Fibroblast of pulmonary artery (primary cell): ENCODE measurements at places on chromosomes 7 and 10.

DNA sequence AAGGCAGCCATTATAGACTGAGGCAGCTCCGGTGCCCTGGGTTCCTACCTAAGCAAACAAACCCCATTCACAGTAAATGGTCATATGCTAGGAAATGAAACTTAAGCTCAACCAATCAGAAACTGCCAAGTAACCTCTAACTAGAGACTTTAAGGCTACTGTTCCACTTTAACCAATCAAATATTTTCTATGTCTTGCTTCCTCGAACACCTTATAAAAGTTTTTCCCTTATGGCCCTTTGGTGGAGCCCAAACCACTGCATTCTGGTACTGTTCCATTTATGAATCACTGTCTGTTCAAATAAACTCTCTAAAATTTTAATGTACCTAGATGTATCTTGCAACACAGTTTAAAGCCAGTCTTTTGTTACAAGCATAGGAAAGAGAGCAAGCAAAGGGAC is 361.1 kb downstream of the HGF start:
- DNase-seq, result no peak

GRCh38 chr10:75852851-75853484 is 421.5 kb downstream of the LRMDA start:
- DNase-seq, result peak; percentile 6

DNA sequence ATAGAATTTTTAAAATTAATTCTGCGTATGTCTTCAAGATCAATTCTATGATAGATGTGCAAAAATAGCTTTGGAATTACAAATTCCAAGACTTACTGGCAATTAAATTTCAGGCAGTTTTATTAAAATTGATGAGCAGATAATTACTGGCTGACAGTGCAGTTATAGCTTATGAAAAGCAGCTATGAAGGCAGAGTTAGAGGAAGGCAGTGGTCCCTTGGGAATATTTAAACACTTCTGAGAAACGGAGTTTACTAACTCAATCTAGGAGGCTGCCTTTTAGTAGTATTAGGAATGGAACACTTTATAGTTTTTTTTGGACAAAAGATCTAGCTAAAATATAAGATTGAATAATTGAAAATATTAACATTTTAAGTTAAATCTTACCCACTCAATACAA is 70.8 kb downstream of the CFTR start:
- DNase-seq, result no peak

GRCh38 chr7:88344956-88345832 is 38.5 kb upstream of the STEAP4 start:
- peak; percentile 30 for DNase-seq

DNA sequence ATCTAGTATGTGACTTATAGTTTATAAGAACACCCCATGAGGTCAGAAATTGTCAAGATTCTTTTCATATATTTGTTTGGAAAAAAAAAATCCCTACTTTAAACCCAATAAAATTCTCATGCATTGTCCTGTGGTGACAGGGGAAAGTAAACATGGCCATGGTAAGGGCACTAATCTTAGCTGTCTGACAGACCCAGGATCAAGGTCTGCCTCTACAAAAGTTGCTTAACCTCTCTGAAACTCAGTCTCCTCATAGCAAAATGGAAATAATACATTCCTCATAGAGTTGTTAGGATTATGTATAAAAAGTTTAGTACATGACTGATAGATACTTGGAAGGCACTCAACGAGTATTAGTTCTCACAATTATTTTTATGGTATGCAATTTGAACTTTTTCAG is 22.3 kb upstream of the AKAP9 start:
- DNase-seq, result no peak

- DNase-seq, result peak; percentile 17
Measured at GRCh38 chr7:30321089-30321881, 36.9 kb downstream of the ZNRF2 start.

DNA sequence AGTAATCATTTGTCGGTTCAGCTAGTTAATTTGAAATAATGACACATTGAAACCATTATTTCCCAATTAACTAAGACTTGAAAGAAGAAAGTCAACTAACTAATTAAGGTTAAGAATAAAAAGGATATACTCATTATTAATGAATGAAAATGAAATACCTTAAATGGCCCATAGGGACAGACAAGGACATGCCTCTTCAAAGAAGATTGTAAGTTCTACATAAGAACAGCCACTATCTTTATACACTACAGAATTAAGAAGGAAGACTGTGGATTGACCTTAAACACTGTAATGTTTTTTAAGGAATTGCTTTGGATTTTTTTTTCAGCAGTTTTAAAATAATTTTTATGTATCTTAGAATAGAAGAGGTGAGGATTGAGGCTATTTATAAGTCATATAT is 60.7 kb downstream of the CSTF2T start:
- no peak for DNase-seq

DNA sequence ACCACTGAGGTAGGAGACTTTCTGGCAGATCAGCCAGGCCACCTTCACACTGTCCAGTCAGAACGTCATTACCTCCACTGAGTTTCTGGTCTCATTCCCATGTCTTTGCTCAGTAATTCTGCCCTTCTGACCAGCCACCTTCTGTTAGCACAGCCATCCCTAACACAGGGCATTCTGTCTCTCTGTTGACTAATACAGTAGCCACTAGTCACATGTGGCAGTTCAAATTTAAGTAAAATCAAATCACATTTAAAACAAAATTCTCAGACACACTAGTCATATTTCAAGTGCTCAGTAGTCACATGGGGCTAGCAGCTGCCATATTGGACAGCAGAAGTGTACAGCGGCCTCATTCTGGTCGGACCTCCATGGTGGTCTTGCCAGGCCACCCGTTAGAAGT is 7.4 kb downstream of the CPSF4 start:
- no peak for DNase-seq

- DNase-seq, result peak; percentile 78
Measured at GRCh38 chr10:63164166-63164623, 31.1 kb downstream of the NRBF2 start.

- peak; percentile 35 for DNase-seq
Measured at GRCh38 chr7:26958834-26959233, 94.4 kb upstream of the SKAP2 start.

GRCh38 chr7:156795415-156795814 is 97.6 kb downstream of the LMBR1 start:
- DNase-seq, result no peak

GRCh38 chr7:158109364-158110033 is 478.1 kb downstream of the PTPRN2 start:
- DNase-seq, result no peak

DNA sequence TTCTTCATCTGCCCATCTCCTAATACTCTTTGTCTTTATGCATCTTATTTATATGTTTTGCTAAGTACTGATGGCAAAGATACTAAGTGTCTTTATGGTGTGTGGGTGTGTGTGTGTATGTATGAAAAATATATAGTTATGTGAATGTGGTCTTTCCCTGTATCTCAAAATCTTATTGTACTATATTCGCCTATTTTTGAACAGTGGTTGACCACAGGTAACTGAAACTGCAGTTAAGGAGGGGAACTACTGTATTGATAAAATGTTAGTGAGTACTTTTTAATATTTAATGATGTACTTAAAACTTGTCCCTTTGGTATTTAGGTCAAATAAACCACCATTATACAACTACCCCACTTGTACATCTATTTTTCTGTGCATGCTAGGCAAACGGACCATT is 85.9 kb downstream of the ADD3 start:
- no peak for DNase-seq

DNA sequence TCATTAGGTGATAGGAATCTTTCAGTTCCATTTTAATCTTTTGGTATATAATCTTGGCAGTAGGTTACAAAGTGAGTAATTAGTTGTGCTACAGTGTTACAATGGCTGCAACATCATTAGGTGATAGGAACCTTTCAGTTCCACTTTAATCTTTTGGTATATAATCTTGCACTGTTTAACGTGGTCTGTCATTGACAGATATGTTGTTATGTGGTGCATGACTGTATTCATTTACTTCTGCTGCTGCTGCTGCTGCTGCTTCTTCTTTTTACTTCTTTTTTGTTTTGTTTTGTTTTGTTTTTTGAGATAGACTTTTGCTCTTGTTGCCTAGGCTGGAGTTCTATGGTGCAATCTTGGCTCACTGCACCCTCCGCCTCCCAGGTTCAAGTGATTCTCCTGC is 28.6 kb downstream of the ST7 start:
- no peak for DNase-seq

DNA sequence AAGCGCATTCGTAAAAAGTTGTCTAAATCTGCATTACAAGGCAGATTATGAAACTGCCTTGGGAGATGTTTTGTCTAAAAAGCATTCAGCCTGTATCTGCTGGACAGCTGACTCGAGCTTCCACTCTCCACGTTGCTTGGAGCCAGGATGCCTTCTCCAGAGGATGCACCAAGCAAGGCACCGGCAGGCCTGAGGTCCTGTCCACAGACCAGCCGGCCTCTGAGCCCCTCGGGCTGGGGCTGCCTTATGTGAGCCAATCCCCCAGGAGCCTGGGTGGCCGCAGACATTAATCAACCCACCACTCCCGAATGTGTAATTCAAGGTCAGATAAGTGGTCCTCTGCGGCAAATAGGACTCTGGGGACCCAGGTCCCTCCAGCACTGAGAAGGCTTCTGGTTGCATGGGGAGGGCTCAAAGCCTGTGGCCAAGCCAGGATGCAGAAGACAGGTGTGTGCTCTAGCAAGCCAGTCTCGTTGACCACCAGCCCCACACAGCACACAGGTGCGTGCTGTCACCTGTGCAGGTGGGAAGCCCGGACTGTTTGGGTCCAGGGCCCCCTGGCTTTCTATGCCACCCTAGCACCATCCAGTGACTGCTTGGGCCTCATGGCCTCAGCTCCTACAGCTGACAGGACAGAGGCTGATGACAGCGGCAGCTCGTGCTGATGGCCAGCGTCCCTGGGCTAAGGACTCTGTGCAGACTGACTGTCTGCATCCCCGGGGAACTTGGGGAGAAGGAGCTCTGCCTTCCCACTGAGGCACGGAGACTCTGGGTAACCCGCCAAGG is 4.8 kb upstream of the RET start:
- DNase-seq, result no peak

DNA sequence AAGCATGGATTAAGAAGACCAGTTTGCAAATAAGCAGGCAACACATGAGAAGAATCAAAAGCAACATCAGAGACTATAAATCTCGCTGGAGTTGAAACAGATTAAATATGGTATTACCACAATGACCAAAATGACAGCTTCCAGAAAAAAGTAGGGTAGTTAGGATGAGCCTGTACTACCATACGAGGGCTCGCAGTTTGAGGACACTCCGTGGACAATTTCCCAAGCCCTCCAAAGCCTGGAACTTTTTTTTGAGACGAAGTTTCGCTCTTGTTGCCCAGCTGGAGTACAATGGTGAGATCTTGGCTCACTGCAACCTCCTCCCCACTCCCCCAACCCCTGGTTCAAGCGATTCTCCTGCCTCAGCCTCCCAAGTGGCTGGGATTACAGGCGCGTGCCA is 1.0 kb downstream of the LRRC17 start:
- DNase-seq, result peak; percentile 44

- peak; percentile 82 for DNase-seq
Measured at GRCh38 chr7:81873559-81873958, 103.7 kb upstream of the HGF start.

DNA sequence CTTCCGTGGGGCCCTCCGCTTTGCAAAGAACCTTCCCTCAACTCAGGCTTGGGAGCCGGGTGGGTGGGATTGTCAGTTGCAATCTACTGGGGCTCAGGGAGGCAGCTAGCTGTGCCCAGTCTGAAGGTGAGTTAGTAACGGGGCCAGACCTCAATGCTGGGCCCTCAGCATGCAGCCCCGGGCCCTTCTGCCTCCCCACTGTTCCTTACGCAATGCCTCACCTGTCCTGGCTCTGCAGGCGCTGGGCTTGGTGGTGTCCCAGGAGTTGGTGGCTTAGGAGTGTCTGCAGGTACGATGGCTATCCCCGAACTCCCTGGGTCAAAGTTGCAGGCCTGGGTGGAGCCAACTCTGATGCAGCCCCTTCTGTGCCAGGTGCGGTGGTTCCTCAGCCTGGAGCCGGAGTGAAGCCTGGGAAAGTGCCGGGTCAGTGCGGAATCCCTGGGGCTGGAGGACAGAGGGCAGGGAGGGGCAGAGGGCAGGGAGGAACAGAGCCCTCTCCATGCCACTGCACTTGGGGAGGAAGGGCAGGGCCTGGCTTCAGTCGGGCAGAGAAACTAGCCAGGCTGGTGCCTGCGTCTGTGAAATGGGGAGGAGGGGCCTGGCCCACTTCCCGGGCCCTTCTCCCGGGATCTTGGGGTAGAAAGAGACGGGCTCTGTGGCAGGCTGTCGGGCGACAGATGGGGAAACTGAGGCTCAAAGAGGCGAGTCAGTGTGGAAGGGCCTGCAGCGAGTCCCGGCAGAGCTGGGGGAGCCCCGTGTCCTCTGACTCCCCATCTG is 15.0 kb downstream of the ELN start:
- DNase-seq, result no peak

GRCh38 chr10:131323025-131323424 is 11.5 kb upstream of the TCERG1L start:
- no peak for DNase-seq

- DNase-seq, result no peak
Measured at GRCh38 chr7:130218806-130219620, 11.4 kb downstream of the SSMEM1 start.

DNA sequence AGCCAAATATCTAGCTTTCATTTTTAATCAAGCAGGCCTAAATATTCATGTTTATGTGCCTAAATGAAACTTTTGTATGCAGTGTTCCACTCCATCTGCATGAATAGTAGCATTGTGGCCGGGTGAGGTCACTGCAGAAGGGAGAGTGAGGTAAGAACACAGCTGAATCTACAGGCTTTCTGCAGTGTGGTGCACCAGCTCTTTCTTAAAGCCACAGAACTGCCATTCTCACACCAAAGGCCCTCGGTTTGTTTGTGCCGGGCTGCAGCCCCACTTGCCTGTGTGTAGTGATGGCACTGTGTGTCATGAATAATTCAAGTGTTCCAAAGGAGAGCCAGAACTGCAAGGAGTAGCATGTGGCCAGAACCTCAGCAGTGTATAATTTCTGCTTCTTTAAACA is 204.1 kb downstream of the TRIL start:
- DNase-seq, result peak; percentile 50

DNA sequence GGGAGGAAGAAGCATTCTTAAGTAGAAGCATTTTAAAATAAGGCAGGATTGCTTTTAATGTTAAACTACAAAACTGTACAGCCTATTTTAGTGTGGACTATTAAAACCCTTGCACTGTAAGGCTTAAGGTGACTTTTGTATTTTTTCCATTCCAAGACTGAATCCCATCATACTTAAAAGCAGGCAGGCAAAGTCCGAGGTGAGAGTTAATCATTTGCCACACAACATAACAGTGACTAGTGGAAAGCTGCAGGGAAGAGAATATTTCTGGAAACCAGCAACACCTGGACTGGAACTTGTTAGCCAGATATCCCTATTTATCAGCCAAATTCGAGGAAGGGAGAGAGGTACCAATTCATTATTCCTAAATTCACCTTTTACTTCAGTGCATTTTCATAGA is 3.5 kb downstream of the PRR15 start:
- DNase-seq, result no peak

DNA sequence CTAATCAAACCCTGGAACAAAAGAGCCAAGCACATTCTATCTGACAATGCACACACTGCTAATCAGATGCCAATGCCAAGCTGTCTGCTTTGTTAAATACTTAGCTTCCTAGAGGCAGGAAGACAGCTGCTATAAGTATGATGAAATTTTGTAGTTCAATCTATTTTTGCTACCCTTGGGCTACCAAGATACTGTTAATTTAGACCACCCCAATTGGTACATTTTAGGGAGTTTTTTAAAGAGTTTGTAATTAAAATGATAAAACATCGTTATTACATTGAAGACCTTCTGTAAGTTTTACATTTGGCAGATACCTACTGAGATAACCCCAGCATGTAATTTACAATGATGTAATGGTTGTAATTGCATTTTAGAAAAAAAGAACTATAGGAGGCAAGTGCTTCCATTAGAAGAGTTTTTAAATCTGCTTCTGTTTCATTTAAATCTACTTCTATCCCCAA is 268.5 kb downstream of the ADK start:
- peak; percentile 25 for DNase-seq
